ENCODE measurements at places on chromosomes 6 and 20.

GRCh38 chr6:106608080-106608668 lies 21.1 kb downstream of the RTN4IP1 start:
- H3K4me3 ChIP-seq, result no peak overlapping the region
- peaks cover 8% of the 10 kb centered on the region for H3K4me1 ChIP-seq
- peaks cover 7% of the 10 kb centered on the region for H3K36me3 ChIP-seq
- DNase-seq, result peak; percentile 14

DNA sequence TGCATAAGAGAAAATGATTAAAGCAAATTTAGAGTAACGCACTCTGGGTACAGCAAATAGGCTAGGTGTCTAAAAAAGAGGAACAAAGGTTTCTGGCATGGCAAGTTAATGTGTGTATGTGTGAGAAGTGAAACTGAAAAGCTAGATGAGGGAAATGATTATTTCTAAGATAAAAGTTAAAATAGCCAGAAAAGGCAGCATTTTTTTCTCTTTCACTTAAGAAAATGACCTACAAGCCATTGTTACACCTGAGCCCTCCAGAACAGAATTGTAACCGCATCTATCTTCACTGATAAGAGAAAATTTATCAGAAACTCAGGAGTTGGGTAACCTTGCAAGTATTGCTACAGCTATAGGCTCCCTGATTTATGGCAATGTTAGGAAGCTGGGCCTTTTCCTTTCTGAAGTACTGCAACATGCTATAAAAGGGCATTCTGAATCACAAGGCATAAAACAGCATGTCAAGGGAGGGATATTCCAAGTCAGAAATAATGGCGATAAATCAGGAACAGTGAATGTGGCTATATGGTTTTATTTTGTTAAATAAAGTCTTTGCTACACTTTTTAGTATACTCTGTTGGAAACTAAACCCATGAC lies 395.3 kb downstream of the TBC1D32 start:
- H3K4me3 ChIP-seq, result no peak overlapping the region
- no peaks in the 10 kb centered on the region for H3K36me3 ChIP-seq
- no peak for DNase-seq
- no peaks in the 10 kb centered on the region for H3K27me3 ChIP-seq
- H3K4me1 ChIP-seq, result no peaks in the 10 kb centered on the region
- no peak overlapping the region for H3K27ac ChIP-seq

- DNase-seq, result no peak
- H3K36me3 ChIP-seq, result peaks cover 78% of the 10 kb centered on the region
- H3K27ac ChIP-seq, result peak overlapping the region; percentile 69
- no peak overlapping the region for H3K4me3 ChIP-seq
Measured at GRCh38 chr20:31711179-31712111, 11.2 kb downstream of the BCL2L1 start.

DNA sequence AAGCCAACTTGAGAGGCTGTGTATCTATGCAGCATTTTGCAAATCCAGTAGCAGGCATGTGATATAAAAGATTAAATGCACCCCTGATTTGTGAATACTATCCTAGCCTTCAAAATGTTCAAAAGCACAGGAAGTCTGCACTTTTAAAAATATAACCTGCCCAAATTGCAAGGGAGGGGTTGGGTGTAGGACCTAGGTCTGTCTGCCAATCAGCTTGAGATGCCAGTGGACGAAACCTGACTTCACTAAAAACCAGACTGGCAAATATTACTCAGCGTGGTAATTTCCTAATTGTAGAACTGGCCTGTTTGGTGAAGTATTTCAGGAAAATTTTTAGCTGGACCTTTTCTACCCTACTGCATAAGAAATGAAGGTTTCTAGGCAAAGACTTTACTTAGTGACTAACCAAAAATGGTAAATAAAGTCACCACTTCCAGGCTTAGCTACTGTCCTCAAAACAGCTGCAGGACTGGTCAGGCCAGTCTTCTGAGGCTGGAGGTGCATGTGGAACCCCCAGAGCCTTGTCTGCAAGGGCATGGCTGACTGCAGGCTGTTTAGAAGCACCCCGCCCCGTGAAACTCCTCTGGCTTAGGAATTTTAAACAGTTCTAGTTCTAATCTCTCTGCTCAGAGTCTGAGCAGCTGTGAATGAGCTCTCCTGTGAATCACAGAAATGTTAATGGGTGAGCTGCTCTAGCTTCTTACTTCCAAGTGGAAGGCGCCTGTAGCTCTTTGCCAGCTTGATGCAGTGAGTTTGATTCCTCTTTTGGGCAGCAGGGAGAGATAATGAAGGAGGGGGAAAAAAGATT lies 104.4 kb upstream of the ESR1 start:
- H3K4me3 ChIP-seq, result no peak overlapping the region
- H3K27me3 ChIP-seq, result peaks cover 6% of the 10 kb centered on the region
- H3K36me3 ChIP-seq, result no peaks in the 10 kb centered on the region

DNA sequence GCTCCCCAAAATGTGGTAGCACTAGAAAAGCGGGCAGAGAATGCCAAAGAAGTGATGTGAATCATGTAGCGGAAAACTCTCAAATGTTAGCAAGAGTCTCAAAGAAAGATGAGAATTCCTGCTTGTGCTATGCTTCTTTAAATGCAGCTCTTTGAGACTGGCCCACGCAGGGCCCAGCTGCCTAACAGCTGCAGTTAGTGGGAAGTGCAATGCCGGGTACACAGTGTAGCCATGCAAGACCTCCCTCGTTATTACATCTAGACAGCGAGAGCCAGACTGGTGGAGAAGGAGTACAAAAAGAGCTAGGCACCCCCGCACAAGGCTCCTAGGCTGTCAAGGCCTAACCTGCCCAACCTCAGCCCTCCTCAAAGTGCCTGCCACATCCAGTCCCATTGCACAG lies 201.7 kb upstream of the PRDM1 start:
- no peaks in the 10 kb centered on the region for H3K36me3 ChIP-seq
- H3K27ac ChIP-seq, result no peak overlapping the region
- H3K27me3 ChIP-seq, result peaks cover 20% of the 10 kb centered on the region
- no peak overlapping the region for H3K4me3 ChIP-seq
- no peak for DNase-seq

- no peak for DNase-seq
- H3K27me3 ChIP-seq, result peaks cover 26% of the 10 kb centered on the region
- H3K36me3 ChIP-seq, result no peaks in the 10 kb centered on the region
- no peak overlapping the region for H3K27ac ChIP-seq
- peaks cover 3% of the 10 kb centered on the region for H3K4me1 ChIP-seq
Measured at GRCh38 chr20:1499528-1500420, 8.6 kb upstream of the SIRPB2 start.

GRCh38 chr6:11956781-11957180 lies 55.3 kb upstream of the HIVEP1 start:
- H3K27ac ChIP-seq, result no peak overlapping the region
- no peaks in the 10 kb centered on the region for H3K4me1 ChIP-seq

- no peak overlapping the region for H3K4me3 ChIP-seq
- H3K4me1 ChIP-seq, result peaks cover 5% of the 10 kb centered on the region
- no peak for DNase-seq
- H3K27ac ChIP-seq, result no peak overlapping the region
- peaks cover 40% of the 10 kb centered on the region for H3K36me3 ChIP-seq
- H3K27me3 ChIP-seq, result no peaks in the 10 kb centered on the region
Measured at GRCh38 chr20:47281376-47281775, 75.1 kb downstream of the ZMYND8 start.

GRCh38 chr20:61878478-61879302 lies 187.0 kb downstream of the TAF4 start:
- H3K4me3 ChIP-seq, result no peak overlapping the region
- no peak for DNase-seq
- H3K36me3 ChIP-seq, result no peaks in the 10 kb centered on the region
- H3K27me3 ChIP-seq, result peaks cover 7% of the 10 kb centered on the region
- no peak overlapping the region for H3K27ac ChIP-seq
- no peaks in the 10 kb centered on the region for H3K4me1 ChIP-seq

GRCh38 chr6:30709101-30709868 lies 7.8 kb downstream of the MDC1 start:
- no peak overlapping the region for H3K27ac ChIP-seq
- H3K27me3 ChIP-seq, result no peaks in the 10 kb centered on the region
- no peak for DNase-seq
- H3K4me1 ChIP-seq, result peaks cover 12% of the 10 kb centered on the region
- peaks cover 68% of the 10 kb centered on the region for H3K36me3 ChIP-seq
- H3K4me3 ChIP-seq, result no peak overlapping the region

DNA sequence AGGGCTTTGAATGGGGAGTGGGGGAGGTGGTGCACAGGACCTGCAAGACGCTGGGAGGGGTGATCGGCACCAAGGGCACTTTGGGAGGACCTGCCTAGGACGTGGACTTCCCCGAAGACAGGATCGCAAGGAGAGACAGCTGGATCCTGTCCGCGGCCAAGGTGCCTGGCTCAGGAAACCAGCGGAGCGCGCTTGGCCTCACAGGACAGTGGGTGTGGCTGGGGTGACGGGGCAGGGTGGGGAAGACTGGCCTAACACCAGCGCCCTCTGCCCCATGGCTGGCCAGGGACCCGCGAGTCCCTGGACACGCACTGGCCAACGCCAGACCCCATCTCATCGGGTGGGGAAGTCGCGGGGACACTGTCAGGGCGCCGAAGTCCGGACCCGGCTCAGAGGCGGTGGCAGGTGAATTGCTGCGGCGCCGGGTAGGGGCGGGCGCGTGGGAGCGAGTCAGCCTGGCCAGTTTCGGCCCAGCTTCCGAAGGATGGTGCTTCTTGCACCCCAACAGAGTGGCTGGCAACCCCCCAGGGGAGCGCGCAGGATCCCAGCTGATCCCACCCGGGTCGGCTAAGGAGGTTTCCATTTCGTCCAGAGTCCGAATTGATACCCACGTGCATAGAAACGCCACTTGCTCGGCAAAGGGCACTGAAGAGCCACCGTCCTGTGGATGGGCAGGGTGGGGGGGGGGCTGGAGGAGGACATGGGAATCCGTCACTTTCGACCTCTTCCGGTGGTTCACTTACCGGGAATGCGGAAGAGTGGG lies 785 bp upstream of the THBD start:
- no peaks in the 10 kb centered on the region for H3K36me3 ChIP-seq
- peaks cover 34% of the 10 kb centered on the region for H3K27me3 ChIP-seq
- H3K4me1 ChIP-seq, result no peaks in the 10 kb centered on the region
- no peak for DNase-seq
- H3K4me3 ChIP-seq, result no peak overlapping the region

DNA sequence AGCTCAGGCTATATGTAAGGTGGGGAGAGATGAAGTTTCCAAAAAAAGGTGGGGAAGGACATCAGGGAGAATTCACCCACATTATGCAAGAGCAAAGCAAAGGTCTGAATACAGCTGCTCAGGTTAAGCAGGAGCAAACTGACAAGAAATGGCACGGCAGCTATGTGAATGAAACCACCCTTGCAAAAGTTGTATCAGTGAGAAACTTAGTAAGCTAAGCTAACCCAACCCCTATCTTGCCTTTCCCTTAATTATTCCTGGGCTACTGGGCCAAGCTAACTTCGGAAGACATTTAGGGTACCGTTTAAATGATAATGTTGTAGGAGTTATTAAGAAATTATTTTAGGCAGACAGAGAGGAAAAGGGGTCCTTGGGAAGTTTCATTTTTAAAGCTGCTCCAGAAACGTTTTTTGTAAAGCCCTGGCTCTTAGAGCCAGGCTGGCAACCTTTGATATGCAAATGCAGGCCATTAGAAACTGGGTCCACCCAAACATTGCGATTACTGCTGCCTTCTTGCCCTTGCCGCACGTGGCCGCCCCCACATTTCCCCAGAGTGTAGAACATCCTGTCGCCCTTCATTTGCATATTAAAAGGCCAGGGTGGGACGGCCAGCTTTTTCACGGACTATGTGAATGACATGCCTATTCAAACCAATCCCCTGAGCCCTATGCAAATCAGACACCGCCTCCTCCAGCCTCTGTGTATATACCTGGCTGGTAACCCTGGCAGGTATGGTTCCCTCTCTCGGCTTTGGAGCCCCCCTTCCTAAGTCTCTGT lies 60.5 kb upstream of the SAMD5 start:
- no peaks in the 10 kb centered on the region for H3K4me1 ChIP-seq
- H3K4me3 ChIP-seq, result no peak overlapping the region
- H3K36me3 ChIP-seq, result no peaks in the 10 kb centered on the region
- no peak for DNase-seq

GRCh38 chr6:56381801-56382251 lies 134.4 kb upstream of the COL21A1 start:
- DNase-seq, result no peak
- peaks cover 2% of the 10 kb centered on the region for H3K27me3 ChIP-seq
- no peak overlapping the region for H3K27ac ChIP-seq

DNA sequence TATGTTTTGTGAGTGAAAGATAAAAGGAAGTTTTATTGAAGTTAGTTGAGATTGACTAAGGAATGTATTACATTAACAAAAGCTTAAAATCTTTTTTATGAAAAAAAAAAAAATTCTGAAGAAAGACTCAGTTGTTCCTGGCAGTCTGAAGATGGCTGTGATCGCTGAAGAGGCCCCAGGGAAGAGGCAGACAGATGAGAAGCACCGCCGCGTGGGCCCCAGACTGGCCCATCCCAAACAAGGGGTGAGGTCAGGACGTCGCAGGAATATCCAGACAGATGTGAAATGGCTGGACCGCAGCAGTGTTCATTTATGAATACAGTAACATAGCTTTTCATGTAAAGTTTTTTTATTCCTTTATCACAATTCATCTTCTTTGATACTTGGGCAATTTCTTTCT lies 194.2 kb downstream of the TBXT start:
- H3K36me3 ChIP-seq, result no peaks in the 10 kb centered on the region
- peaks cover 3% of the 10 kb centered on the region for H3K27me3 ChIP-seq
- H3K4me1 ChIP-seq, result no peaks in the 10 kb centered on the region
- no peak overlapping the region for H3K27ac ChIP-seq
- no peak for DNase-seq

- H3K27ac ChIP-seq, result no peak overlapping the region
- DNase-seq, result no peak
- no peaks in the 10 kb centered on the region for H3K36me3 ChIP-seq
- H3K4me1 ChIP-seq, result no peaks in the 10 kb centered on the region
Measured at GRCh38 chr6:56363796-56364430, 116.5 kb upstream of the COL21A1 start.

- no peaks in the 10 kb centered on the region for H3K36me3 ChIP-seq
- no peak overlapping the region for H3K27ac ChIP-seq
- no peaks in the 10 kb centered on the region for H3K4me1 ChIP-seq
- DNase-seq, result peak; percentile 75
- no peak overlapping the region for H3K4me3 ChIP-seq
Measured at GRCh38 chr20:45229264-45230056, 8.3 kb downstream of the SEMG2 start.

DNA sequence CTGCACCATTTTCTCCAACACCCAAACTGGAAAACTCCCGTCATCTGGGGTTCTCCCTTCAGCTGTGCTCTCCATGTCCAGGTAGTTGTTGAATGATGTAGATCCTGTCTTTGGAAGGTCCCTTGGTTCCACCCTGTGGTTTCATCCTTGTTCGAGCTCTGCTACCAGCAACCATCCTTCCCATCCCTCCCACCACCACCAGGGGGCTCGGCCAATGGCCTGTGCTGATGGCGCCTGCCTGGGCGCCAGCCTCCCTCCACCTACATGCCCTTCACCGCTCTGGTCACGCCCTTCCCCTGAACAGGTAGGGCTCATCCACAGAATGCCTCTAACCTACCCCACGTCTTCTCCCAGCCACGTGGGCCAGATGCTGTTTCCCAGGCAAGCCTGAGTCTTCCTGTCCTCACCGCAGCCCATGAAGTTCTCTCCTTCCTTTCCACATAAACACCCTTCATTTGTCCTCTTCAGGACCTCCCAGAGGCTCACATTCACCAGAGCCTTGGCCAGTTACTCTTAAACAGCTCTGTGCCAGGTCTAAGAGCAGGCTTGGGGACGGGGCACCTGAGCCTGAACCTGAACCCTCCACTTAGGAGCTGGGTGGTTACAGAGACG lies 75.1 kb upstream of the DUSP22 start:
- peaks cover 45% of the 10 kb centered on the region for H3K4me1 ChIP-seq
- H3K4me3 ChIP-seq, result no peak overlapping the region
- no peak overlapping the region for H3K27ac ChIP-seq
- DNase-seq, result peak; percentile 52
- H3K36me3 ChIP-seq, result no peaks in the 10 kb centered on the region

Measured in activated CD4-positive, alpha-beta memory T cell treated with anti-CD3 and anti-CD28 coated beads for 36 hours (primary cell).